ENCODE measurements at places on chromosomes 5 and 9.

- DNase-seq = no peak
Observed at GRCh38 chr5:107135391-107135790, 535.3 kb downstream of the EFNA5 start.

DNA sequence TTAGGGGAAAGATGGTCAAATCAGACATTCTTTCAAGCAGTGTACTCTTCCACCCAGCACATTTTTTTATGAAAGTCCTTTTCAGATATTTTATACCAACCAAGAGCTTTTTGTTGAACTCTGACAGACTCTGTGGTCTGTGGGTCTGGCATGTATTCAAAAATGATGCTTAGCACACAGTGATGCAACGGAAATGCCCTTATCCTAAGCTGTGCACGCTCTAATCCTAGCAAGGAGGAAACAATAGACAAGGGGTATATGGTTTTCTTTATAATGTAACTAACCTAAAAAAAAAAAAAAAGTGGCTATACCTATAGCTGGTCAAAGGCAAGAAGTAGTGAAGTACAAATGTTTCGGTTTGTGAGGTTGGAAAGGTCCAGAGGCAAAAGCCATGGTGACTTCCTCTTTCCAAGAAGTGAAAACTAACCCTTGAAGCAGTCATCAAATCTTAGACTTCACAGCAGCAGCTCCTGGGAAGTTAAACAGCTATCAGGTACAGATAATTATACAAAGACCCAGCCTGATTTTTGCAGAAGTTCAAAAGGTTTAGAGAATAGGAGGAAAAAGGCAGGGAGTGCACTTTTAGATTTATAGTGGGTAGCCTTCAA, 82.5 kb downstream of the SEMA6A start:
- no peak for DNase-seq

GRCh38 chr5:171422902-171423663, 3.6 kb downstream of the FGF18 start:
- no peak for DNase-seq

GRCh38 chr5:169744336-169744735, 107.3 kb downstream of the DOCK2 start:
- no peak for DNase-seq

- DNase-seq = no peak
Observed at GRCh38 chr9:96031916-96032534, 156.5 kb downstream of the ERCC6L2 start.

- no peak for DNase-seq
Observed at GRCh38 chr5:58410441-58410840, 49.4 kb downstream of the PLK2 start.

- no peak for DNase-seq
Observed at GRCh38 chr5:122959740-122960445, 76.6 kb downstream of the PPIC start.

- no peak for DNase-seq
Observed at GRCh38 chr9:617445-618085, 223.9 kb upstream of the DMRT1 start.

DNA sequence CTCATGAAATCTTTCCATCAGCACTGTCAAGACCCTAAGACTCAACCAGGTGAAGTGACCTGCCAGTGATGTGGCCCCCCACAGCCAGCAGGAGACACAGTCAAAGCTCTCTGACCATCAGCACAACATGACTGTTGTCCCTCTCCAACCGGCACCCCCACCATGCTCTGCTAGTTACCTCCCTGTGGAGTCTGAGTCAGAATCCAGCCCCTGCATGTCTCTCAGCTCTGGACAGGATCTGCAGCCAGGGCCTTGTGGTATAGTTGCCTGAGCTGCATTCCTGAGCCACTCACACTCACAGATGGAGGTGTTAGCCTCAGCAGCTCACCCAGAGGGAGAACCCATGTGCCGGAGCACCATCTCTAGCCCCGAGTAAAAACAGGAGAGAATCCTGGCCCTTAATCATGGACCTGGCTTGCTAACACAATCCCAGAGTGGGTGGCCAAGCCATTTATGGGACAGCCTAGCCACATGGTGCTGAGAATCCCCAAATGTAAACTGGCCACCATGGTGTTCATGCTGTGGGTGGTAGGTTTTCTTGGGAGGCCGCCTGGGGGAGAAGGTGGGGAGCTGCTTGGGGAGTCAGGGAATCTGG, 237.8 kb downstream of the PAPPA start:
- no peak for DNase-seq

DNA sequence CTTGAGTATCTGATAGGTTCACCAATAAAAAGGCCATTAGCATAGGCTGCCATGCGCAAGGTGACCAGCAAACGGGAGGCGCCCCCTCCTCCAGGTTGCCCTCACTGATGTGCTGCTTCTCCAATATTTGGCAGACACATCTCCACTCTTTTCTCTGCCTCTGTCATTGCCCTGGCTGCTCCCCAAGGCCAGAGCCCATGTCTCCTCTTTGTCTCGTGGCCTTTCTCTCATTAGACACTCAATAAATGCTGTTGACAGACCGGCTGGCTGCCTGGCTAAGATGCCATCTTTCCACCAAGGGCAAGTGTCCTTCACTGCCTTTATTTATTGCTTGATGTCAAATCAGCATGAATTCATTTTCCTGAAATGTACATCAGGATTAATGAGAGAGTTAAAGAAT, 404.0 kb upstream of the KIF2A start:
- no peak for DNase-seq

- no peak for DNase-seq
Observed at GRCh38 chr9:100640447-100641050, 62.7 kb downstream of the CAVIN4 start.
